ENCODE measurements at places on chromosomes 13 and 19.

DNA sequence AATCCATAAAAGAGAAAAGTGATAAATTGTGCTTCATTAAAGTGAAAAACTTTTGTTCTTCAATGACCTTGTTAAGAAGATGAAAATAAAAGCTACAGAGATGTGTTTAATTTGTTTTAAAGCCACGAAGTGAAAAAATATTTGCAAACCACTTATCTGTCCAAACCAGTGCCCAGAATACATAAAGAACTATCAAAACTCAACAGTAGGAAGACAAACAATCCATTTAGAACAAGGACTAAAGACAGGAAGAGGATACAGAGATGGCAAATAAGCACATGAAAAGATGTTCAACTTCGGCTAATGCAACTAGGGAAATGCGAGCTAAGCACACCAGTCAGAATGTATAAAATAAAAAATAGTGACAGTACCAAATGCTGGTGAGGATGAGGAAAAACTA lies 15.0 kb downstream of the GJB6 start:
- no peak for DNase-seq

DNA sequence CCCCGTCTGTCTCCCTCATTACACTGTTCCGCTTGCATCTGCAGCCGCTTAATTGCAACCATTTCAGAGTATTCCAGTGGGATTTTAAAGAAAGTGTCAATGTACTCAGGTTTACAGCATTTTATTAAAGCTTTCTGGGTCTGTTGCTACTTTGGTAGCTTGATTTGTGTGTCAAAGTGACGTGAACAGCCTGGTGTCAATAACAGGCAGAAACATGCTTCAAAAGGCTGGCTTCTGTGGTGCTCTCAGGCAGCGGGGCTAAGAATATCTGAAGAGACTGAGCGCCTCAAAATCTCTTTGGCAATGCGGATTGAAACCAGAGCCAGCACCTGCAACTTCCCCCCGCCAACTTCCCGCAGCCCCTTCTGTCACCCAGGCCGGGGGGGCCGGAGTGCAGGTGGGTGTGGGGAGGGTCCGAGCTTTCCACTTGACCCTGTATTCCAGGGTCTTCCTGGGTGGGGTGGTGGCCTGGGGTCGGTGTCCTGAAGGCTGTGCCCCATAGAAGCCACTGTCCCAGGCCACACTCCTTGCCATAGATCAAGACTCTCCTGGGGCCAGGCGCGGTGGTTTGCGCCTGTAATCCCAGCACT lies 81.2 kb downstream of the KDM4B start:
- no peak for DNase-seq

DNA sequence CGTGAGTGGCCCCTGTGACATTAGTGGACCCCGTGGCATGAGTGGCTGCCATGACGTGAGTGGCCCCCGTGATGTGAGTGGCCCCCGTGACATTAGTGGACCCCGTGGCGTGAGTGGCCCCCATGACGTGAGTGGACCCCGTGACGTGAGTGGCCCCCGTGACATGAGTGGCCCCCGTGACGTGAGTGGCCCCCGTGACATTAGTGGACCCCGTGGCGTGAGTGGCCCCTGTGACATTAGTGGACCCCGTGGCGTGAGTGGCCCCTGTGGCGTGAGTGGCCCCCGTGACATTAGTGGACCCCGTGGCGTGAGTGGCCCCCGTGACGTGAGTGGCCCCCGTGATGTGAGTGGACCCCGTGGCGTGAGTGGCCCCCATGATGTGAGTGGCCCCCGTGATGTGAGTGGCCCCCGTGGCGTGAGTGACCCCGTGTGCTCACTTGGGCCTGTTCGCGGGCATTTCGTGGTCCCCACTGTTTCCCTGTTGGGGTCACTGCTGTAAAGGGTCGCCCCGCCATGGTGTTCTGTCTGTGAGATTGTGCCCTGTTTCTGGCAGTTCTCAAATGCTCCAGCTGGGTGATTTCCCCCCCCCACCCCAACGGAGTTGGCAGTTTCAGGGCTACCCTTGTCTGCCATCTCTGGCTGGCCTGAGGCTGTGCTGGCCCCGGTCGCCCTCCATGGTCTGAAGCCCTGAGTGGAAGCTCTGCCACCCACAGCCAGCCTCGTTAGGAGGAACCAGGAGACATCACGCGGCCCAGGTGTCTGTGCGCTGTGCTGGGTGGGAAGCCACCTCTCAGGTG lies 64.2 kb downstream of the MCF2L start:
- no peak for DNase-seq

DNA sequence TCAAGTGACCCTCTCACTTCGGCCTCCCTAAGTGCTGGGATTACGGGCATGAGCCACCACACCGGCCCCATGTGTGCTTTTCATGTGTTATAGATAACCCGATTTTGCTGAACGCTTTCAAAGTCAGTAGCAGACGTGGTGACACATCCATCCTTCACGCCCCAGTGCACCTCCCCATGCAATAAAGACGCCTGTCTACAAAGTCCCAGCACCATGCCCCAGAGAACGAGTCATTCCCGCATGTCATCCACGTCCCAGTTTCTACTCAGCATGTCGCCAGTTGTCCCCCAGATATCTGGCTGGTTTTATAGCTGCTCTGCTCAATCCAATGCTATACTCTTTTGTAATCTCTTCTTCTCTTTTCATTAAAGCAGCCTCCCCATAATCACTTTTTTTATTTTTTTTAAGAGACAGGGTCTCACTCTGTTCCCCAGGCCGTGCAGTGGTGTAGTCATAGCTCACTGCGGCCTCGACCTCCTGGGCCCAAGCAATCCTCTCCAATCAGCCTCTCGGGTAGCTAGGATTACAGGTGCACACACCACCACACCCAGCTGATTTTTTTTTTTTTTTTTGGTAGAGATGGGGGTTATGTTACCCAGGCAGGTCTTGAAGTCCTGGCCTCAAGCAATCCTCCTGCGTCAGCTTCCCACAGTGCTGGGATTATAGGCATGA lies 42.5 kb downstream of the DNM2 start:
- no peak for DNase-seq

- DNase-seq = no peak
Observed at GRCh38 chr19:55086730-55087541, 11.3 kb downstream of the EPS8L1 start.

DNA sequence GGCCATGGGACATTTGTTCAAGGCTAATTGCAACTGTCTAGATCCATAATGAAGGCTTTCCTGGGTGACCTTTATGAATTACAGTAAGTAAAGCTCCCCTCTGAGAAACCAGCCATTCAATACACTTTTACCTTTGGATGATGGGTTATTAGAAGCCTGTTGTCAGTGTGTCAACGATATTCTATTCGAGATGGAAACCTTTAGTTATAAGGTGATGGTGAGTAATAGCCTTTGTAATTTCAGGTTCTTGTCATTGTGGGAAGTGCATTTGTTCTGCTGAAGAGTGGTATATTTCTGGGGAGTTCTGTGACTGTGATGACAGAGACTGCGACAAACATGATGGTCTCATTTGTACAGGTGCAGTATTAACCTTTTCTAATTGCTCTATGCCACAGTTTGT lies 261.7 kb downstream of the ITGBL1 start:
- DNase-seq = no peak

DNA sequence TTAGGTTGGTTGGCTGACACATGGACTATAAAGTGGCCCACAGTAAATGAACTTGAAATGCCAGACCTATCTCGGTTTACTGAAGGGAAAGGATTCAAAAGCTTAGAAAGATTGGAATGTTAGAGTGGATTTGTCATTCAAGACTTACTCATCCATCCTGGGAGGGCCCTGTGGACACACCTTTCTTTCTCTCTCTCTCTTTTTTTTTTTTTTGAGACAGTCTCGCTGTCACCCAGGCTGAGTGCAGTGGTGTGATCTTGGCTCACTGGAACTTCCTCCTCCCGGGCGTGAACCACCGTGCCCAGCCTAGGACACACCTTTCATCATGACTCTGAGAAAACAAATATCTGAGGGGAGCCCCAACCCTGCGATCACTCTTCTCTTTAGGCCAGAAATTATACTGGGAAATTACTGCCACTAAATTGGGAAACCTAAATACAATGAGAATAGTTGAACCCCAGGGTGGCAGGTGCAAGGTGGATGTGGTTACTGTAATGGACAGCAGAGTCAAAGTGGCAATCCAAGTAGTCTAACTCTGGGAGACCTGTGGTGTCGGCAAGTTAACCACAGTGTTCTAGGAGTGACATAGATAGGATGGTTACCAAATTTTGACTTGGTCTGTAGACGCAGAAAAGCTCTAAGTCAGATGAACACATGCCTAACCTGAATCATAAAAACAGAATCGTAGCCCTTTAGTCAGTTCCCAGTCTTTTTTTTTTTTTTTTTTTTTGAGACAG lies 47.1 kb upstream of the ZMYM5 start:
- no peak for DNase-seq

DNA sequence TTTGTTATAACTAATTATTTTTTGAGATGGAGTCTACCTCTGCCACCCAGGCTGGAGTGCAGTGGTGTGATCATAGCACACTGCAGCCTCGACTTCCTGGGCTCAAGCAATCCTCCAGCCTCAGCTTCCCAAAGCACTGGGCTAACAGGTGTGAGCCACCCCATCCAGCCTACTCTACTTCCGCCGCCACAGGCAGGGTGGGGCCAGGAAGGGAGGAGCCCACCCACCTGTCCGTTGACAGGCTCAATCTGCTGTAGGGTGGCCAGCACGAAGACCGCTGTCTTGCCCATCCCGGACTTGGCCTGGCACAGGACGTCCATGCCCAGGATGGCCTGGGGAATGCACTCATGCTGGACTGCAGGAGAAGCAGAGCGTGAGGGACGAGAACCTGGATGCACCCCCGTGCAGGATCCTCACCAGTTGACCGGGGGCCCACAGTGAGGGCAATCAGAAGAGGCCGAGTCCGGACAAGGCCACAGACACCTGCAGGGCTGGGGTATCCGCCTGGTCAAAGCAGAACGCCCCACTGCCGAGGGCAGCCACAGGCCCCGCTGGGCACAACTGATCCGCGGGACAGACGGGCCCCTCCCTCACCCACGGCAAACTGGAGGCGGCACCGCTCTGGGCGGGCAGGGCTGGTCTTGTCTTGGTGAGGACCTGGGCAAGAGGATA lies 6.7 kb downstream of the DDX39A start:
- no peak for DNase-seq

DNA sequence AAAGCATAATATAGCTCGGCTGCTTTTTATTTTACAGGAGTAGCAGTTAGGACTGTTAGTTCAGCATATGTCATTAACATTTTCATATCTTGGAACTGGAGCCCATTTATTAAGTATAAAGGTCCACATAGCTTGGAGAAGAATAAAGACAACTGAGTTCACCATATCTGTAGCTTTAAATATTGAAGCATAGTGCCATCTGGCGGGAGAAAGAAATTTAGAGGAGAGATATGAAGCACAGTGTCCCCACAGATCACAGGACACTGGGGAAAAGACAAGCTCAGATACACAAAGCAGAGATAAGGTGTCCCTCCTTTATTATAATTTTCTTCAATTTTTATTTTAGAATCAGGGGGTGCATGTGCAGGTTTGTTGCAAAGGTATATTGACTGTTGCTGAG lies 104.7 kb upstream of the FREM2 start:
- DNase-seq = no peak

- no peak for DNase-seq
Observed at GRCh38 chr19:17335575-17335974, 920 bp upstream of the ANO8 start.

GRCh38 chr19:14571695-14572490 lies at the start of gene NDUFB7:
TSS of gene NDUFB7 (minus strand) at chr19:14572066. CDS start at chr19:14572000, 66 bp downstream.
- peak; percentile 77 for DNase-seq

GRCh38 chr19:28501976-28502375 lies 711.0 kb downstream of the UQCRFS1 start:
- DNase-seq = no peak

DNA sequence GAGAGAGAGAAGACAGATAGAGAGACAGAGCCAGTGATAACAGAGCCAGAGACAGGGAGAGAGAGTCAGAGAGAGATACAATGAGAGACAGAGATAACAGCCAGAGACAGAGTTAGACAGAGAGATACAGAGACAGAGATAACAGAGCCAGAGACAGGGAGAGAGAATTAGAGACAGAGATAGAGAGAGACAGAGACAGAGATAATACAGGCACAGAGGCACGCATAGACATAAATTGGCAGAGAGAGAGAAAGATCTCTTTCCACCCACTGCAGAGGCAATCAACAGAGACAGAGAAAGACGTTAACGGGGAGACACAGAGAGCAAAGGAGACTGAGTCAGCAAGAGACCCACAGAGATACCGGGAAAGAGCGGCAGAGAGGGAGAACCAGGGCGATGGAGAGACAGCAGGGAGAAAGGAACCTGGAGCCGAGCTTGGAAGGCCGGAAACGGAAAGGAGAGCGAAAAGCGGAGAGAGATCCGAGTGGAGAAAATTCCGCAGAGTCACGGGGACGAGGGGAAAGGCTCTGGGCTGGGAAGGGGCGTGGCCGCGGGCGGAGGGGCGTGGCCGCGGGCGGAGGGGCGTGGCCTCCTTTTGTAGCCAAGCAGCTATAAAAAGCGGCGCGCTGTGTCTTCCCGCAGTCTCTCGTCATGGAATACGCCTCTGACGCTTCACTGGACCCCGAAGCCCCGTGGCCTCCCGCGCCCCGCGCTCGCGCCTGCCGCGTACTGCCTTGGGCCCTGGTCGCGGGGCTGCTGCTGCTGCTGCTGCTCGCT lies at the start of gene TNFSF9:
Gene TNFSF9, plus strand, starts transcription at position 641 of the 777 bp plus-strand sequence. Its CDS starts 11 bp downstream, at position 652.
- DNase-seq = peak; percentile 74

GRCh38 chr13:110635405-110636002 lies 20.2 kb downstream of the NAXD start:
- no peak for DNase-seq

DNA sequence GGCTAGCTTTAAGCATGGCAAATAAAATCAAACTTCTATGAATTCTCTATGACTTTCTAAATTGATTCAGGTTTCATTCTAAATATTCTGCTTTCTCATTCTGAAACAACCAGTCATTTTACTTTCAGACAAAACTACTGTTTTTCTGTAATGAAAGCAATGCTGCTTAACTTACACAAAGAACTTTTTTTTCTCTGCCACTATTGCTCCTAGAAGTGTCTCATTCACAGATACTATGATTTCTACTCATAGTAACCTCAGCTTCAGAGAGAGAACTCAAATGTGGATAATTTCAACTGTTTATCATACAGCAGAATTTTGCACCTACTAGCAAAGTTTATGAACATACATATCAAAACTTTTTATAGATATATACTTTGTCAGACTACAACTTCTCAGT lies 724.6 kb downstream of the SLITRK5 start:
- no peak for DNase-seq

GRCh38 chr13:100835695-100836094 lies 161.1 kb upstream of the TMTC4 start:
- DNase-seq = no peak

DNA sequence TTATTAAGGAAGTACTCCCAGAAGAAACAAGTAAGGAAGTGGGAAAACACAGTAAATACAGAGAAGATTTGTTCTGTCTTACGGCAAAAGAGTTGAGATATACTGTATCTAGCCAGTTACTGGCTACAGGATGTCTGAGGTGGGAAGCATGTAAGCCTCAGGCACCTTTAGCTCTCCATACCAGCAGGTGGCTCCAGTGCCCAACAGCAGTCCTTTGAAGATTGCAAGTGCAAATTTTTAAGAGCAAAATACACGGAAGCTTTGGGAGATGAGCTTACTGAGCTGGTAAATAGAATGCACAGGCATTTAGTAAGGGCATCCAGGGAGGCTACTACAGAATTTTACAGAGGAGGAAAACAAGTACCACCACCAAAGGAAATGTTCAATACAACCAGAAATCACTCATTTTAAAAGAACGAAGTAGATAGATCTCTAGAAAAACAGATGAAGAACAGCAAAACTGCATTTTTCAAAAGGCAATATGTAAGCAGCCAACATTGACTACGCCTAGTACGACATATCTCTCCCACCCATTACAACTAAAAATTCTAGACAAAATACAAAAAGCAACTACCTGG lies 57.9 kb upstream of the VSTM2B start:
- DNase-seq = no peak
